ENCODE measurements at places on chromosomes 16 and 17. TPM values are rescaled to one million over a fixed set of nuclear protein-coding genes. Genes with fewer than 3 reads are reported as not detected.

- no peak for DNase-seq
Observed at GRCh38 chr16:18834864-18835263, 33.5 kb upstream of the ARL6IP1 start.

- DNase-seq = no peak
Observed at GRCh38 chr17:21294321-21295035, 10.0 kb downstream of the MAP2K3 start.

DNA sequence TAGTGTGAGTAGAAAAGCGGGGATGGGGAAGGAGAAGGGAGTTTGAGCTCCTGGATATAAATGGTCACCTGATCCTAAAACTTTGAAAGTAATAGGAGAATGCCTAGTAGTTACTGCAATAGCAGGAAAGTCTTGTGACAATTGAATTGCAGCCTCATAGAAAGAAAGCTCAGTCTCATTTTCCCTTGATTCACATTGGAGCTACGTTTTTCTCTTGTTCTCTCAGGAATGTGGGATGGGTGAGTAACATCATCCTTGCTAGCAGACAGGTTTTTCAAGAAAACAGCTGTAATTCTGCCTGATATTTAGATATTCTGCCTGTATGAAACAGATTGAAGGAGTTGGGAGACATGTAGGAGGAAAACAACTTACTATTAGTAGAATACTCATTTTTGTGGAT, 25.3 kb downstream of the SF3B3 start:
- DNase-seq = no peak

RNF213 gene
- 143 TPM for total RNA-seq

GRCh38 chr17:49969795-49970389, 902 bp downstream of the DLX4 start:
- no peak for DNase-seq

- no peak for DNase-seq
Observed at GRCh38 chr17:72423718-72424117, 302.9 kb downstream of the SOX9 start.

DNA sequence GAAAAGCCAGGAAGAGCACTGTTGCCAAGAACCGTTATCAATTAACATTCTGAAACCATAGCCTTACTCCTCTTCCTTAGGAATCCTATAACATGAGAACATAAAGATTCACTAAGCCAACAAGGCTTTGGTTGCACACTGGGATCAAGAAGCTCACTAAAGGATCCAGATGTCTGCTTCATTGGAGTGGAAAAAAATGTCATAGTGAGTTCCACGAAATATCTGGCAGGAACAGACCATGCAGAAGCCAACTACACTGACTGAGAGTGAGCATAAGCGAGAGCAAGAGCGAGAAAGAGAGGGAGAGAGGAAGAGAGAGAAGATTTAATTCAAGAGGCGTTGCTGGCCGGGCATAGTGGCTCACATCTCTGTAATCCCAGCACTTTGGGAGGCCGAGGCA, 13.4 kb upstream of the MEIOC start:
- no peak for DNase-seq

- DNase-seq = no peak
Observed at GRCh38 chr17:3827124-3827773, 18.8 kb downstream of the NCBP3 start.

- DNase-seq = no peak
Observed at GRCh38 chr16:23369416-23369815, 67.3 kb downstream of the SCNN1B start.

DNA sequence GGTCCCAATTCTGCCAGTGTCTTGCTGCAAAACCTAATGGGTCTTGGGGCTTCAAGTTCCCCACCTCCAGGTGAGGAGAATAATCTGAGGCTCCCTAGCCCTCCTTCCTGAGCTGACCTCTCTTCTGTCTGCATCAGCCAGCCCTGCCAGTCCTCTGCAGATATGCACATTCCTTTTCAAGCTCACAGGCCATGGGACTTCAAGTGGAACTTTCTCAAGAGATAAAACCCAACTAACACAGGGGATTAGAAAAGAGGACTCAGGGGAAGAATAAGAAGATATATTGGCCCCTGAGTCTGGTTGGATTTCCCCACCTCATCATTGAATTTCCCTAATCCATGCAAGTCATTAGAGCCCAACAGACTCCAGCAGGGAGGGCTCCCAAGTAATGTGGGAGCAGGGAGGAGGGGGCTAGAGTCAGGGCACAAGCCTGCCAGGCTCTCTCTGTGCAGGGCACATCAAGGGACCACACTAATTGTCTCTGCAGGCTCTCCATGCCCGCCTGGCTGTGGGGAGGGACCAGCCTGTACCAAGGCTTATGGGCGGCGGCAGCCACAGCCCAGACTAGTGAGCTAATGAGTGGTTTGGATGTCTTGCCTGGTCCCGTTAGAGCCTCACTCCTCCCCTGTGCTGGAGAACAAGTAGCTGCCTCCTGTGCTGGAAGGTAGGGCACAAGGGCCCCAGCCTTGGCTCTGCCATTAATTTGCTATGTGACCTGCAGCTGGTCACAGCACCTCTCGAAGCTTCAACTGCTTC, 1.2 kb downstream of the KRT14 start:
- DNase-seq = no peak

GRCh38 chr16:4566144-4566543, 10.0 kb downstream of the C16orf96 start:
- DNase-seq = no peak

DNA sequence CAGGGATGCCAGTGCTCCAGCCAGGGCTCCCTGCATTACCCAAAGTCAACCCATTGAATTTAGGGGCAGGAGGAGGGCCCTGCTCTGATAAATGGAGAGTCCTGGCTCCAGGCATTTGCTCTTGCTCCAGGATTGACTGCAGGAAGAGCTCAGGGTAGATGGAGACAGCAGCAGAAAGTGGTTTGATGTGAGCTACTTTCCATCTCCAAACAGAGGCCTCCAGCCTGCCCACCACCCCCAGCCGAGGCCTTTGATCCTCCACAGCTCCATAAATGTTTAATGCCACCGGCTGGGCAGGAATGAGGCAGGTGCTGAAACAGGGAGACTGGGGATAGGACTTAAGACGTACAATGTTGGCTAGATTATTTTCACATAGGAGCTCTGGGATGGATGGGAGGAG, 4.3 kb upstream of the SEZ6 start:
- DNase-seq = no peak

- DNase-seq = no peak
Observed at GRCh38 chr17:823501-823902, 41.3 kb downstream of the MRM3 start.

SEPTIN12 gene
- total RNA-seq = 1.1 TPM

ABCA6 gene
- total RNA-seq = 21.3 TPM

GRCh38 chr16:85011846-85012284, 530 bp upstream of the ZDHHC7 start:
- DNase-seq = no peak

DNA sequence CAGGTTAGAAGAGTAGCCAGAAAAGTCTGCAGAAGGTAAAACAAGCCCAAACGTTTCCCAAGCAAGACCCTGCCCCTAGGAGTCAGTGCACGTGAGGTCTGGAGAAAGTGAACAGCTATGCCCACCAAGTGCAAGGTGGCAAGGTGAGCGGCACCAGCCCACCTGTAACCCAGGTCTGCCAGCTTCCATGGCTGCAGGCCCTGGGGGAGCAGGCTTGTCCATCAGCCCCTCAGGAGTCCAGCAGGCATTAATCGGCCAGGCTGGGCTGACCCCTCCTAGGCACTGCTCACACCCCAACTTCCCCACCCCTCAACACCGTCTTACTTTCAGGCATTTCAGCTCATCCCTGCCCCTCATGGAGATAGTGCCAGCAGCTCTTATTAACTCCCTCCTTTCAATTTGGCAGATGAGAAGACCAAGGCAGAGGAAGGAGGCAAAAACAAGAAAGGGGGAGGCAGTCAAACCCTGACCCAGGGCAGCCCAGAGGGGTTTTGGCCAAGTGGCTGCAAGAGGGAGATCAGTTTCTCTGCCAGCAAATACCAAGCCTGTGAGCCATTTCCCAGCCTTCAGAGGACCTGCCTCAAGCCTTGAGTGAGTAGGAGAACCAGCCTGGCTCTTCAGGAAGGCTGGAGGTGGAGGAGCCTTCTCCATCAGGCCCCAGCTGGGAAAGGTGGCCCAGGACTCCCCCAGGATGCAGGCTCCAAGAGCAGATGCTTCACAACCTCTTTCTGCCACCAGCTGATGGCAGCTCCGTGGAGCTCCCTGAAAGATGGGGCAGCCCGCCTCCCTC, 14.7 kb downstream of the BEAN1 start:
- DNase-seq = no peak

DNA sequence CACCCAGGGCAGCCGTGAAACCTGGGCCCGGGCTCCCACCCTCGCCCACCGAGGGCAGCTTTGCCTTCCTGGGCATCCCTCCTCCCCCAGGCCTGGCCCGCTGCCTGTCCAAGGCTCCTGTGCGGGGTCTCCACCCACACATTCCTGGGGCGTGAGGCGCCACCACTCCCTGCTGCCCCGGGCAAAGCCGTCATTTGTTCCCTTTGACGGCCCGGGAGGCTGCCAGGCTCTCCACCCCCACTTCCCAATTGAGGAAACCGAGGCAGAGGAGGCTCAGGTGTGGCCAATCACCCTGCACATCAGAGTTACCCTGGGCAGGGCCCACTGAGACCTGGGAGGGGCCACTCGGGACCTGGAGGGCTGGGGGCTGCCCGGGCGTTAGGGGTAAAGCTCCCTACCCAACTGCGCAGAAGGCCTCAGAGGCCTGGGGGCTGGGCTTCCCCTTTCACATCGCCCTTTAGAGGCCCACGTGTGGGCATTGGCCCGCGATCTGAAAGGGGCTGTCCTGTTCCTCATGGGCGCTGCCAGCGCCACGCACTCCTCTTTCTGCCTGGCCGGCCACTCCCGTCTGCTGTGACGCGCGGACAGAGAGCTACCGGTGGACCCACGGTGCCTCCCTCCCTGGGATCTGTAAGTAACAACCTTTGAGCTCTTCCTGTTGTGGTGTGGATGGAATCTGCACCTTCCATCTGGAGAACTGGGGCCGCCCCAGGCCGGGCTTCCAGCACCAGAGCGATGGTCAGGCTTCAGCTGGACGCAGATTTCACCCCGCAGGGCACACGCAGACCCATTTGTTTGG, at the start of gene MSLN:
Gene MSLN (plus strand): TSS at position 190 of the 799 bp plus-strand sequence. CDS start 1,947 bp downstream, outside the sequence.
- no peak for DNase-seq

DNA sequence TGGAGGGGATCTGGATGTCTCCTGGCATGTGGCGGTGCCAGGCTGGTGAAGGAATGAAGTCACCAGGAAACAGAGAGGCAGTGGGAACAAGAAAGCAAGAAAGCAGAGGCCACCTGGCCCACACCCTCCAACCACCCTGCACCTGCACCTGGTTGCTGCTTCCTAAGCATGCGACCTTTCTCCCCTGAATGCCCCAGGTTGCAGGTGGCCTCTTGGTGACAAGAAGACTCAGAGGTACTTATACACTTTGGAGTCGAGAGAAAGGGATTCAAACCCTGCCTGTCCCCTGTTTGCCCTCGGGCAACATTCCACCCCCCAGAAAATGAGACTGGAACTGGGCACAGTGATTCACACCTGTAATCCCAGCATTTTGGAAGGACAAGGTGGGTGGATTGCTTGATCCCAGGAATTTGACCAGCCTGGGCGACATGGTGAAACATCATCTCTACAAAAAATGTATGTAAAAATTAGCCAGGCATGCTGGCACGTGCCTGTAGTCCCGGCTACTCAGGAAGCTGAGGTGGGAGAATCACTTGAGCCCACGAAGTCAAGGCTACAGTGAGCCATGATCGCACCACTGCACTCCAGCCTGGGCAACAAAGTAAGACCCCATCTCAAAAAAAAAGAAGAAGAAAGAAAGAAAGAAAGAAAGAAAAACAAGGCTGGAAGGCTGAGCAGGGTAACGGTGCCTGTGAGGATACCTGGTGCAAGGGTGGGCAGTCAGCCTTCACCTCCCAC, 34.6 kb upstream of the TNRC6C start:
- DNase-seq = no peak

DNA sequence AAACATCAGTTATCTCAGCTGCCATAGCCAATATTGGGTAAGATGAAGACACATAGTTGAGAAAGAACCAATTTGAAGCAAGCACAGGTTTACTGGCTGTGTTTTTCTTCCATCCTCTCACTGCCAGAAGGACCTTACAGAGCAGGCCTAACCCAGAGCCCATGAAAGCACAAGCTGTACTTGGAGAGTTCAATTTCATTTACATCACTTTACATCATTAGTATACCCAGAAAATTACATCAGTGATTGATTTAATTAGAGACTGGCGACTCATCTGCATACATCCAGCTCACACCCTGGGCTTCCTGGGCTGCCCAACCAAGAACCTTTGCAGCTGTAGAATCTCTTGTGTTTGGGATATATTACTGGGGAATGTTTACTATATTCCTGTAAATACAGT, 23.7 kb downstream of the LRRC36 start:
- DNase-seq = no peak

SRL gene
- total RNA-seq = 0.35 TPM

DNA sequence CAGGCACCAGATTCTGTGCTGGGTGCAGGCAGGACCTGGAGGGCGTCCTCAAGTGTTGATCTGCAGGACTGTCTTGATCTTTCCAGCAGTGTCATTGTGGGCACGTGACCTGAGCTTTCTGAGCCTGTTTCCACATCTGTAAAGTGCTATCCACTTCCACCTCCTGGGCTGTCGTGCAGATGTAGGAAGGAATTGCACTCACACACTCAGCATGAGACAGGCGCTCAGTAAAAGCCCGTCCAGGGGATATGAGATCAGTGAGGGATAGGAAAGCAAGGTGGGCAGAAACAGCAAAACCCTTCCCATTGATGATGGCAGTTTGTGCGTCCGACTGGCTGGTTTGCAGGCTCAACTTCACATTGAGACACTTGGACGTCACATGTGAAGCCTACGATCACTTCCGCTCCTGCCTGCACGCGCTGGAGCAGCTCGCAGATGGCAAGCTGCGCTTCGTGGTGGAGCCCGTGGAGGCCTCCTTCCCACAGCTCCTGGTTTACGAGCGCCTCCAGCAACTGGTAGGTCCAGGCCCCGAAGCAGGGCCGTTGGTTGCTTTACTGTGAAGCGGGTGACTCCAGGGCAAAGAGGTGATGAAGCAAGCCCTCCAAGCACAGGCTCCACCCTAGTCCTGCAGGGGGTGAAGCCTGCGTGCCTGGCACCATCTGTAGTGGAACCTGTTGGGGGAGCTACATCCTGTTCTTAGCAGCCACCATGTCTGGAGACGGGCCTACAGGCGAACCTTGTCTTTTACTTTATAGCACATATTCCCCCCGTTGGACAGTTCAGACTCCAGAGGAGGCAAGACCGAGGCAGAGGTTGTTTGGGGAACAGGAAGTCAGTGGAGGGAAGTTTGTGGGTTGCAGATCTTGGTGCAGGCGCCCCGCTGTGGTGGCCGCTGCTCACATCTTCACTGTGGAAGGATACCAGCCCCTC, 23.0 kb downstream of the METTL22 start:
- DNase-seq = peak; percentile 61

HS3ST6 gene
- 3.1 TPM for total RNA-seq

YBX2 gene
- total RNA-seq = 37.8 TPM

GRCh38 chr16:28318042-28318744, 25.9 kb downstream of the SBK1 start:
- no peak for DNase-seq

- no peak for DNase-seq
Observed at GRCh38 chr17:37116671-37117185, 168.0 kb downstream of the AATF start.

DNA sequence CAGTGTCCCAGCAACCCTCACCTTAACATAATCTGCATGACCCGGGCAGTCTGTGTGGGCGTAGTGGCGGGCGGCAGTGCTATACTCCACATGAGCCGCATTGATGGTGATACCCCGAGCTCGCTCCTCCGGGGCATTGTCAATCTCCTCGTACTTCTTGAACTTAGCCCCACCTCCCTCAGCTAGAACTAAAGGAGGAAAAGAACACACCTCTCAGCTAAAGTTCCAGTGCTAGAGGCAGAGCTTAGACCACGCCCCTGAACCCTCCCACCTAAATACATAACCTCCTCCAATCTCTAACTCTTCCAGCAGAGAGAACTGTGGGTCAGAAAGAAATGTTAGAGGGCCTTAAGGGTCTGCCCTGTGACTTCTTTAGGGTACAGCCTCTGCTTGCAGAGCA, 855 bp downstream of the TUFM start:
- DNase-seq = no peak

Data from mucosa of descending colon (tissue), 3 donors.